ENCODE measurements at places on chromosomes 3 and 15. TPM values are rescaled to one million over a fixed set of nuclear protein-coding genes. Genes with fewer than 3 reads are reported as not detected.

- DNase-seq: peak; percentile 76
Measured at GRCh38 chr15:33086500-33087121, 107.9 kb downstream of the FMN1 start.

ATP8B4 gene
- total RNA-seq: 90.2 TPM

DNA sequence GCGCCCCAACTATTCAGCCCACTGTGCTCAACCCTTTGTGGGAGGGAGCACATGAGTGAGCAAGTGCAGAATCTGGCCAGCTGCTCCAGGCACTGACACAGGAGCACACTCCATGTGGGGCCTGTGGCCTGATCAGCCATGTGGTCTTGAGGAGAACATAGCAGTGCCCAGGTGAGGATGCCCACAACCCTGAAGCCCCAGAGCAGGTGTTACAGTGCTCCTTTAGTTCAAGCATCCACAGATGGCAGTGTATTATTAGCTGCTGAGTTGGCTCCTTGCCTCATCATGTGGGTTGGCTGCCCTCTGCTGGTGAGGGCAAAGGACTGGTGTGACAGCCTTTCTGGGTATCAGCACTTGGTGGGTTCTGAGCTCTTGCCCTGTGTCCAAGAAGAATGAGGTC, 1588.2 kb downstream of the SI start:
- DNase-seq: peak; percentile 24

- peak; percentile 17 for DNase-seq
Measured at GRCh38 chr3:184531626-184532280, 29.8 kb upstream of the EPHB3 start.

DNA sequence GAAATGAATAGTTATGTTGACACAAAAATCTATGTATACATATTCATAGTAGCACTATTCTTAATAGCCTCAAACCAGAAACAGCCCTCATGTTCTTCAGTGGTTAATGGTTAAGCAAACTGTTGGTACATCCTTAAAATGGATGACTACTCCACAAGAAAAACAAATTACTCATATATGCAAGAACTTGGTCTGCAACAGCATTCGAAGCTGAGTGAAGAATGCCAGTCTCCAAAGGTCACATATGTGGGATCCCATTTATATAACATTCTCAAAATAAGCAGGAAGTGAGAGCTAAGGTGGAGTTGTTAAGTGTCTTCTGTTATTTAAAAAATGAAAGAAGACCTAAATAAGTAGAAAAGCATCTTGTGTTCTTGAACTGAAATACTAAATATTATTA, 365.7 kb downstream of the GABRG3 start:
- DNase-seq: no peak

DNA sequence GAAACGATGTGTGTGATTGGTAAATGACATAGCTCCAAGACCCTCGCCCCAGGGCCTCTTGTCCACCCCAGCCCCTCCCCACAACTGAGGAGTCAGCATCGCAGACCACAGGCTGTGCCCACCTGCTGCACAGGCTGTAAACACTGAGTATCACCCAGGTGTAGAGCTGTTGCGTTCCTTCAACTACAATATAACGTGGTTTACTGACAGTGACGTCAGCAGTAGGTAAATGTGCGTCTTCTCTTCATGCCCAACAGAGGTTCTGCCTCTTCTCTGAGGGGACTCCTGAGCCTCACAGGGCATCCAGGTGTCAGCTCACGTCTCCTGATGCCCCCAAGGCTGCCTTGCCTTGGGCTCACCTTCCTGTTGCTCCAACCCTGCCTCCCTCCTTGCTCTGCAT, 395.1 kb downstream of the CACNA2D3 start:
- DNase-seq: no peak

- no peak for DNase-seq
Measured at GRCh38 chr3:69929019-69929418, 70.5 kb upstream of the SAMMSON start.

DNA sequence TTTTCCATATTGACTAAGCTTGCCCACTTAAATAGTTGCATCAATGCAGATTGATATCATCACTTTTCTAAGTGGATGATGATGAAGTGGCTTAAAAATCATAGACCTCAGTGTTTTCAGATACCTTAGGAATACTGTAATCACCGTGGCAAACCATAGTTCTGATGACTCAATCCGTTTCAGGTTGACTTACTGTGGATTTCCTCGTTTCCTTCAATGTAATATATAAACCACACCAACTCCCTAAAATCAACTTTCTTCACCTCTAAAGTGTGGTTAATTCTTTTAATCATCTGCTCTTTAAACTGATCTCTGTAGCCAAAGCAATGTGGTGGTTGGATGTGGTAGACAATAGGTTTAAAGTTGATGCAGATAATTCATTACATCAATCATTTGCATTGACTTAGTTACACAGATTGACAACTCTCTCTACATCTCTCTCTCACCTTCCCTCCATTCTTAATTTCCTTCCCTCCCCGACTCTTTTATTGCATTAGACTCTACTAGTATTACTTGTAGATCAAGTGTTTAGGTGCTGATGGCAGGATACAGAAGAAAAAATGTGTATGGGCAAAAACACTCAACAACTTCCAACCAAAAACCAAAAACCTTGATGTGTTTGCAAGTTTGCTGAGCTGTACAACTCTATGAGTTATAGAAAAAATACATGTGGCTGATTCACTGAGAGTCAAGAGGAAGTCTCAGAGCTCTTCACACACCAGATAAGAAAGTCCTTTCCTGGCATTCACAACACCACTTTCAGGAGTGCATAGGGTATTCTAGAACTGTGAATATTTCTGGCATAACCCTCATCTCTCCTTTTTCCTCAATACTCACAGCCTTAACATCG, 243.5 kb downstream of the NFKBIZ start:
- no peak for DNase-seq

CHRM5 gene
- under 0.01 TPM for total RNA-seq

EBLN2 gene
- total RNA-seq: 8.6 TPM

DNA sequence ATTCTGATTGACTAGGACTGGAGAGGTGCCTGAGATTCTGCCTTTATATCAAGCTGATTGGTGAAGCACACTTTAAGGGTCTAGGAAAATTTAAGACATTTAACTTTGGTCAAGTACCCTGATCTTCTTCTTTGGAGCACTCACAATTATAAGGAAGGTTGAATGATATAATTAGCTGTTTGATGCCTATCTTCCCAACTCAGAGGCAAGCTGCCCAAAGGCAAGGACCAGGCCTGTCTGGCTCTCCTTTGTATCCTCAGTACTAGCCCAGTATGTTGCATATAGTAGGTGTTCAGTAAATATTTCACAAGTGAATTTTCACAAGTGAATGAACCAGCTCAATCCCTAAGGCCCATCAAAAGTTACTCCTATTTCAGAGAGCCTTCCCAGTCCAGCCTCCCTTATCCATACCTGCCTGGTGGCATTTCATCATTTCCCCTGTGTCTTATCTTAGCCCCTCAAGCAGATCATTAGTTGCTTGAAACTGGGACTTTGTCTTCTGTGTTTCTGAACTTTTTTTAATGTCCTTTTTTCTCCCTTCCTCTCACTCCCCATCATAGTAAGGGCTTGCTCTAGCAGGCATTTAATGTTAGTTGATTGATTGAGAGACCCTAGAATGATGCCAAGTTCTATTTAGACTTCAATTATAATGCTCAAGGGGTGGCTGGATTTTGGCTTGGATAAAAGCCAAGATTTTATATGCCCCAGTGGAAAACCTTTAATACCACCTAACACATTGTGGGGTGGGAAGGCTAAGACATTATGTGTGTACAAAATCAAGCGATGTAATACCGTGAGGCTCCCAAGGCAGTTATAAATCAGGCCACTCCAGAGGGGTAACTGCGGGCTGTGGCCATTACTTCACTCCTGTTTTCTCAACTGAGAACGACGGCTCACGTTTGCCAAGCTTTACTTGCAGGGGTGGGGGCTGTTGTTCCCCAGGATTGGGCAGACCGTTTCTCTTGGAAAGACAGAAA, 43.2 kb upstream of the BOC start:
- DNase-seq: no peak

- no peak for DNase-seq
Measured at GRCh38 chr3:157477441-157477840, 25.8 kb downstream of the VEPH1 start.

- peak; percentile 89 for DNase-seq
Measured at GRCh38 chr3:47802734-47803479, at the start of gene DHX30. Gene DHX30 (plus strand): TSS chr3:47803138. CDS start chr3:47810684, 7,546 bp downstream.

GRCh38 chr3:13828501-13829265, 51.2 kb downstream of the WNT7A start:
- no peak for DNase-seq

IGF1R gene
- 42.2 TPM for total RNA-seq

- DNase-seq: peak; percentile 99
Measured at GRCh38 chr3:42032693-42033349, 58.3 kb upstream of the TRAK1 start.

- DNase-seq: peak; percentile 11
Measured at GRCh38 chr3:50617096-50617791, at the start of gene MAPKAPK3. Gene MAPKAPK3 (plus strand): TSS chr3:50617151. CDS start chr3:50617566, 415 bp downstream.

DNA sequence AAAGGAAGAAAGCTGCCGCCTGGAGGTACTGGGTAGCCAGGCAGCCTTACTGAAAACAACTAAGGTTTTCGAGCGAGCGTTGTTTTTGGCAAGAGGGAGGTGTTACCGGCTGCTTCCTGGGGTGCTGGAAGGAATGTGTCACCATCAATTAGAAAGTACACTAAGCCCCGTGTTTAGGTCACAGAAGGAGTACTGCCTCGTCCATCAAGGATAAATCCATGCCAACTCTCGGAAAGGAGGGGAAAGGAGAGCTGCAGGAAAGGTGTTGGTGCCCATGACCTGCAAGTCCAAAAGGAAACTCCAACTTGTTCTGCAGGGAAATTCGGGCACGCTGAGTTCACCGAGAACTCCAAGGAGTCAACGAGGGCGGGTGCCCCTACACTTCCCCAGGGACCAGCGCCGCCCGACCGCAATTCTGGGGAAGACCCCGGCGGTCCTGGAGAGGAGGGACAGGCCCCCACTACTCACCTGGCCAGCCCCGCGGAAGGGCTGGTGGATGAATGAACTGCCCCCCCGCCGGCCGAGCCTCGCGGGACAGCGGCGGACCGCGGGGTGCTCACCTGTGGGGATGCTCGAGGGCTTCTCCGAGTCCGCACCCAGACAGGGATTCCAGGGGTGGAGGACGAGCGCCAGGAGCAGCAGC, 542 bp downstream of the PLOD2 start:
- DNase-seq: peak; percentile 86

STX19 gene
- total RNA-seq: not detected

GRCh38 chr3:39166134-39166710, 12.8 kb upstream of the CSRNP1 start:
- DNase-seq: peak; percentile 96

FOXP1 gene
- 97.3 TPM for total RNA-seq

DNA sequence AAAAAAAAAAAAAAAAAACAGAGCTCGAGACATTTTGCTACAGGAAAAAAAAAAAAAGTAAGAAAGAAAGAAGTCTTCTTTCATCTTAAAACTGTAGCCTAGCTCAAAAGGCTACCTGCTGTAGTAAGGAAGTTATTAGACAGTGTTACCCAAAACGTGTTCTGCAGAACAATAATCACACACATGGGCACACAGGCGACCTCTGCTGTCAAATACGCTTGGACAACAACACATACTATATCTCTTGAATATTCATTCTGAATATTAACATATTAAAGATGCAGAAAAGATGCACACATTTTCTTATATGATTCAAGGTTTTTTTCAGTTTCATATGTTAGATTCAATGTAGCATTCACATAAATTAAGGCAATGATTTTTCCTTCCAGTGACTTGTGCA, 215.8 kb downstream of the ROBO1 start:
- no peak for DNase-seq

SEMA5B gene
- not detected for total RNA-seq

SEMA3B gene
- 23.3 TPM for total RNA-seq

GP9 gene
- not detected for total RNA-seq

PLA2G4D gene
- total RNA-seq: not detected

DNA sequence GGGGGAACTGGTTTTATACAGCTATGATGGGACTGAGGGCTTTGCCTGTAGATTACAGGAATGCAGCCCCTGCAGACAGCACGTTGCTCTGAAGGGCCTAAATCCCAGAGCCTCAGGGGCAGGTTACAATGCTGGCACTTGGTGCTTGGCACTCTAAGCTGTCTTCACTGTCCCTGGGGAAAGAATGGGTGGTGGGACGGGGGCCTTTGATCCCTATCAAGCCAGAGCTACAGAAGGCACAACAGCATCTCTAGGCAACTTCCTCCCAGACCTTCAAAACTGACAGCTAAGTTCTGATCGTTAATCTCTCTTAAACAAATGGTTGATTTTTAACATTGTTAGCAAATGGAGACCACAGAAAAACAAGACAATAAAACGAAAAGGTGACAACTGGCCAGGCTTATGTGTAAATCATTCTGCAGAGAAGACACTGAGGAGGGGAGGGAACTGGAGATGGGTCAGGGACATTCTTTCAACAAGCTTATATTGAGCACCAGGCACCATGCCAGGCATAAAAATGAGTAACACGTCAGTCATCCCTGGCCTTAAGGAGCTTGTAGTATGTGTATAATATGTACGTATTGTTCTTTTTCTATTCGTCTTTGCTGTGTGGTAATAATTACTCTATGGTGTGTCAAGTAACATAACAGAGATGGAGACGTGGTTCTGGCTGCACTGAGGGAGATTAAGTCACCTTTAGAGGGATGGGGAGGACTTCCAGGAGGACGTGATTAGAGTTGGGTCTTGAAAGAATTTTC, 49.1 kb downstream of the CA12 start:
- peak; percentile 58 for DNase-seq

DNA sequence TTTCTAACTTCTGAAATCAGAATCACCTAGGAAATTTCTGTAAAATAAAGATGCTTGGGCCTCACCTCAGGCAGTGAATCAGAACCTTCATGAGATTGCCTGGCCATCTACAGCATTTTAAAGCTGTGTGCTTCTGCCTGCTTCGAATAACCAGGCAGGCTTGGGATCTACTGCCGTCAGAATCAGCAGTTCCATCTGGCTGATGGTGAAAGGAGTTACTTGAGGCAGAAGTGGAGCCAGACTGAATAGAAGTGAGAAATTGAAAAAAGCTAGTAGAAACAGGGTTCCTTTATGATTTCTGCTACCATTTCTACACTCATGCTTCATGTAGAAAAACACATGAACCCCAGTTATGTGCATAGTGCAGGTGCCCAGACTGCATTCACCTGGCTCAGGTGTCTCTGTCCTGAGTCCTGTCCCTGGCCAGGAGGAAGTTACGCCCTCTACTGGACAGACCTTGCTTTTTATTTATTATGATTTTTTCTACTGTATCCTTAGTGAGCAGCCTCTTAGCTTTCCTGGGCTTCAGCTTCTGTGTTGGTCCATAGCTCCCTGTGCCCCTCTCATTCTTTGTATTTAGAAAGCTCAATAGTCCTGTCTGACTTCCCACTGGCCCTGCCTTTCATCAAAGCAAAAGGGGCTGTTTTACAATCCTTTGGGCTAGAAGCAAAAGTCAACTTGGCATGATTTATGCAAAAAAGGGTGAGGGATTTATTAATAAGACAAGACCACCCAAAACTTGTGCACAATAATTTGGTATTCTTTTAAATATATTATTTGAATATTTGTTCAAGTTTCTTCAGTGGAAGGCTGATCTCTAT, 200.8 kb upstream of the GOLGA6L4 start:
- peak; percentile 2 for DNase-seq

- no peak for DNase-seq
Measured at GRCh38 chr3:85605066-85605465, 646.3 kb downstream of the CADM2 start.

MEGF11 gene
- not detected for total RNA-seq

PCLAF gene
- total RNA-seq: 30.7 TPM

RARB gene
- 21.6 TPM for total RNA-seq

RUBCN gene
- 28.1 TPM for total RNA-seq

Measured in fibroblast of villous mesenchyme (primary cell).